ENCODE measurements at places on chromosomes 11 and 22.

DNA sequence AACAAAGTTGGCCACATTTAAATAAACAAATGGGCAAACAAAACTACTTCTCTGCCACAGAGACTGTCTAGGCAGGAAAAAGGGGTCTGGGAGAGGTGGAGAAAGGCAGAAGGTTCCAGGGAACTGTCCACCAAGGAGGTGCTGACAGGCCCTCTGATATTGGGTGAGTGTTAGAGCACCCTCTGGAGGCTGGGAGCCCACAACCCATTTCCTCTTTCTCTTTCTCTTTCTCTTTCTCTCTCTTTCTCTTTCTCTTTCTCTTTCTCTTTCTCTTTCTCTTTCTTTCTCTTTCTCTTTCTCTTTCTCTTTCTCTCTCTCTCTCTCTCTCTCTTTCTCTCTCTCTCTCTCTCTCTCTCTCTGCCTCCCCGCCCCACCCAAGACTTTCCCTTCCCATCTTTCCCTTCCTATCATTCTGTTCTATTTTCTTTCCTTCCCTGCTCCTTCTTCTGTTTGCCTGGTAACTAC is 912.8 kb downstream of the DLG2 start:
- DNase-seq, result peak; percentile 52

DNA sequence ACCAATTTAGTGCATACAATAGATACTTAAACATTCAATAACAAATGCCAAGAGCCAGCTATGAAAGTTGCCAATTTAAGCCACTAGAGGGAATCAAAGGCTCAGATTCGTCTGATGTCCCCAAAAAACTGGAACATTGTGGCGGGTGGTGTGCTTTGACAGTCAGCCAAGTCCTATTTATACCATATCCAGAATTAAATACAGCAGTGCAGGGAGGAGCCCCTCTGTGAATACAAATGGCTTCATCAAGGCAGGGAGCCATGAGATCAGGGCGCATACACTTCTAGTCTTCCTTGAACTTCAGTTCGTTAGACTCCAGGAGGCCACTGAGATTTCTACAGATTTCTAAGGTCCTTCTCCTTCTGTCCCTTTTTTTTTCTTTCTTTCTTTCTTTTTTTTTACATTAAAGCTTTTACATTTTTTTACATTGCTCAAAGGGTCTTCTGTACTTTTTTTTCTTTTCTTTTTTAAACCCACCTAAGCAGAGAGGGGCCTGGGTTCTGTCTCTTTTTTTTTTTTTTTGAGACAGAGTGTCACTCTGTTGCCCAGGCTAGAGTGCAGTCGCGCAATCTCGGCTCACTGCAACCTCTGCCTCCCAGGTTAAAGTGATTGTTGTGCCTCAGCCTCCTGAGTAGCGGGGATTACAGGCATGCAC is 41.5 kb upstream of the HSPA8 start:
- DNase-seq, result peak; percentile 36

GRCh38 chr11:45209891-45210699 is 63.7 kb downstream of the PRDM11 start:
- no peak for DNase-seq

GRCh38 chr22:43931771-43932170 is 8.2 kb downstream of the PNPLA3 start:
- DNase-seq, result no peak

GRCh38 chr22:21082248-21082647 is 36.5 kb downstream of the LRRC74B start:
- DNase-seq, result no peak

- no peak for DNase-seq
These were observed 3.0 kb upstream of the INPPL1 start for GRCh38 chr11:72221386-72222075.

- DNase-seq, result peak; percentile 12
These were observed 60.9 kb upstream of the MYEOV start for GRCh38 chr11:69232821-69233743.

- peak; percentile 39 for DNase-seq
These were observed 2.0 kb downstream of the MRGPRF start for GRCh38 chr11:69010964-69011623.

DNA sequence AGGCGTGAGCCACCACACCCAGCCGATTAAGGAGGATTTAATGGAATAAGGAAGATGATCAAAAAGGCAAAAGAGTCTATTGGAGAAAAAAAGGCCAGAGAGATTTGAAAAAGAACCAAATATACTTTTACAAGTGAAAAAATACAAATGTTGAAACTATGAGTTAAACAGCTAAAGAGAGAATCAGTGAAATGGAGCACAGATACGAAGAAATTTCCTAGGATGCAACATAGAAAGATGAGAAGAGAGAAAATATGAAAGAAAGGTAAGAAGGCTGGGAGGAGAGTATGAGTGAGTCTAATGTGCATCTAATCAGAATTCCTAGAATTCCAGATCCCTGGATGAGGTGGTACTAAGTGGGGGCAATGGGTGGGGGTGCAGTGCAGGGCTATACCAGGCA is 19.4 kb upstream of the CELSR1 start:
- no peak for DNase-seq

GRCh38 chr22:44901301-44901700 is 108.5 kb downstream of the PHF21B start:
- DNase-seq, result no peak

- DNase-seq, result no peak
These were observed 600.5 kb upstream of the TENM4 start for GRCh38 chr11:80041136-80042000.

DNA sequence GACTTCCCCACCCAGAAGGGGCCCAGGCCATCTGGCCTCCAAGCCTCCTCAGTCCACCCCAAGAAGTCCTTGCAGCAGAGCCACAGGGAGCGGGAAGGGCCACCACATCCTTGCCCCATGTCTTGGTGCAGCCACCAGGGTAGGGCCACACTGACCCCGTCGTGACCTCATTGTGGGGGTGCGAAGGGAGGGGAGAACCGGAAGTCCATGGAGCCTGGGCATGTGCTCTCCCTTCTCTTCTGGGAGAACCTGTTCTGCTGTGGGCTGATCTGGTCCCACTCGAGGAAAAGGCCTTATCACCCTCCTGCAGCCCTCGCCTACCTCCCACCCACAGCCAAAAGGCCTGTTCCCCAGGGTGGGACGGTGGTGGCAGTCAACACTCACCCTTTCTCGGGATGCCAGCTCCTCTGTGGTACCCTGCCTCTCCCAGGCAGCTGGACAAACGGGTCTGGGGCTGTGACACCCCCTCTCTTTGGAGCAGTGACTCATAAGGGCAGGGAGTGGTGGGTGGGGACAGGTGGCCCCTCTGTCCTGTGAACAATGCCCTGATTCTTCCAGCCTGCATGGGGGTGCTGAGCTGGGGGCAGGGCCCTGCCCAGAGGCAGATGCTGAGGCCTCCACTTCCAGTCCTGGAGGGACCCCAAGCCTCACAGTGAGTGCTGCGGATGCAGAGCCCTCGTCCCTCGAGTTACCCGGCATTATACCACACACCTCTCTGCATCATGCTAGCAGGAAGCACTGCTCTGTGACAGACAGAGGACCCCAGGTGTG is 14.6 kb upstream of the CTSD start:
- DNase-seq, result no peak

GRCh38 chr11:107999759-108000455 is 8.8 kb upstream of the CUL5 start:
- DNase-seq, result peak; percentile 22

DNA sequence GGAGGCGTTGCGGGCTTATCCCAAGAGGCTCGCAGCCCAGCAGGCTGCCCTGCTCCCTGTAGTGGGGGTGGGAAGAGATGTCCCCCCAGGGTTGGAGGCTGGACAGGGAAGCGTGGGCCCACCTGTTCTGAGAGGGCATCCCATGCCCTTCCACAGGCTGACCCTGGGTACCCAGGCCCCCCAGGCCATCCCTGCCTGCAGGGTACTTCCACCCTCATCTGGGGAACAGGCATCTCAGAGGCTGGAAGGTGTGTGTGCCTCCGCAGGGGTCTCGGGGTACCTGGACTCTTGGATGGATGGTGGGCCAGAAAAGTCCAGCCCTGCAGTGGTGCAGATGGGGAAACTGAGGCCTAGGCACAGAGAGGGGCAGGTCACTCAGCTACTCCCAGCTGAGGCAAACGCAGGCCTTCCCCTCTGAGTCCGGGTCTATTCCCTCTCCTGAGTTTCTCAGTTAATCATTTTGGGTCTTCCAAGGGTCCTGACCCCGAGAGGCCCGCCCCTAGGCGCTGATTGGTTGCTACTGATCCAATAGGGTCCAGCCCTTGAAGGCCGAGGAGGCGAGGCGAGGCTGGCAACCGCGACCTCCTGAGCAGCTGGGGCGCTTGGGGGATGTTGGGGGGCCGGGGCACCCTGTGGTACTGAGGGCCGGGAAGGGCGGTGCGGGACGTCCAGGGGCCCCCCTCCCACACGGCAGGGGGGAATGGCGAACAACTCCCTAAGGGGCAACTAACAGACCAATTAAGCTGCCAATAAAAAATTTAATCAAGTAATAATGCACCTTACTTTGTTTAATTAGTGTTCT is 23.8 kb downstream of the FLRT1 start:
- DNase-seq, result no peak

- DNase-seq, result no peak
These were observed 1.5 kb downstream of the ANO9 start for GRCh38 chr11:440065-441042.

GRCh38 chr22:16601437-16602223 is 9.0 kb upstream of the CCT8L2 start:
- DNase-seq, result no peak

GRCh38 chr11:32262367-32262766 is 171.5 kb downstream of the RCN1 start:
- DNase-seq, result no peak

GRCh38 chr11:33885338-33886005 is 6.4 kb downstream of the LMO2 start:
- no peak for DNase-seq

- no peak for DNase-seq
These were observed 9.0 kb upstream of the KCNQ1OT1 start for GRCh38 chr11:2708757-2709281.
